Heart right ventricle (tissue), 16 donors: ENCODE measurements at places on chromosomes 13 and 19. TPM values are rescaled to one million over a fixed set of nuclear protein-coding genes. Genes with fewer than 3 reads are reported as not detected.

Gene RCBTB2
- total RNA-seq, result 8.3 TPM

GRCh38 chr19:51422053-51422448 lies 4.6 kb upstream of the SIGLEC10 start:
- DNase-seq, result peak; percentile 81

DNA sequence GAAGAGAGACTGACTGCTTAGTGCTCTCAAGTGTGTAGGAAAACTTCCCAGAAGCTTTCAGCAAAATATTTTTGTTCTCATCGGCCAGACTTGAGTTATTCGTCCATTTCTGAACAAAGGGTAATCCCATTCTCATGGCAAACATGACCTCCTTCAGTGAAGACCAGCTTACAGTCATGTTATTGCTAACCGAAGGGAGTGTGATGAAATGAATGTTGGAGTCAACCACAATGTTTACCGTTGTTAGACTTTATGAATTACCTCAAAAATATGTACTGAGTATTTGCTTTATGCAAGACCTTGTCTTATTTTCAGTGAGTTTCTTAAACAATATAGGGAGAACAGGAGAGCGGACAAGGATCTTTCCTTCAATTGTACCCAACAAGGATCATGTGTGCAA lies 228.6 kb downstream of the LMO7 start:
- no peak for DNase-seq

- no peak for DNase-seq
Observed at GRCh38 chr19:39282021-39282420, 13.8 kb downstream of the IFNL2 start.

DNA sequence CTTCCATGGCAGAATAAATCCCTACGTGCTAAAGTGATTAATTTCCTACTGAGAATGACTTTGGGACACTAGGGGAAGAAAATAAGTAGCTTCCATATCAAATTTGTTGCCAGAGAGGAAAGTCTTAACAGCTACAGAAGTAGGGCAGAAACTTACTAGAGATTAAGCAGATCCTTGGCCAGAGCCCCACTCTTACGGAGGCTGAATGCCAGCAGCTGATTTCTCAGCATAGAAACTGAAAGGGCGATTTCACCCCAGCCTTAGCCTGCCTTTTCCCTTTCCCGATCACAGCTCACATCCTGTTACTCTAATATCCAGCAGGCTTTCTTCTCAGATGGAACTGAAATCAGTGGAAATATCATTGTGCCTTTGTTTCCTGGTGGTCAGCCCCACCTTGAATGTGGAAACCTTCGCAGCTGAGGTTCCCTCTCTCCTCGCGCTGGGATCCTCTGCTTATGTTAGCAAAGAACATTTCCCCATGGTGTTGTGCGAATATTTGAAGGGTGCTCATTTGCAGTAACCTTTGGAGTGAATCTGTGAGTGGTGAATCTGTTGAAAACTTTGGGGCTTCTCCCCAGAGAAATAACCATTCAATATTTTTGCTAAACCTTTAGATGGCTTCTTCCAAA lies 8.4 kb downstream of the FAM124A start:
- peak; percentile 43 for DNase-seq

- no peak for DNase-seq
Observed at GRCh38 chr13:66491251-66491650, 738.9 kb downstream of the PCDH9 start.

DNA sequence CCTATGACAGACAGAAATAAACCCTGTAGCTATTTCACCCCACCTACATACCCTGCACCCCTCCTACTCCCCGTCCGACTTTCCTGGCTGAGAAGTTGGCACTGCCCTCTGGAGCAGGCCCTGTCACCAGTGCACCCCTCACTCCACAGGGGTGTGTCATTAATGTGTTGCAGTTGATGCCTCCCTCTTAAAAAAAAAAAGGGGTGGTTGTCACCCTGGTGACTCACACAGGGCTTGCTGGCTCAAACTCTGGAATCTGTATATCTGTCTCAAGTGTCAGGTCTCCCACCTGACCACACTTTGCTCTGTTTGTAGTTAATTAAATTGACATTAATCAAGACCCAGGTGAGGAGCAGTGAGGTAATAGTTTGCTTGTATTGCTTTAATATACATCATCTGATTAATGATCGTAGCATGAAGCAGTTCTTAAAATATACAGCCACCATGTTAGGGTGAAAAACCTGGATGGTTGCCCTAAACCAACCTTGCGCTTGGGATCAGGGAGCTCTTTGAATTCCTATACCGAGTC lies 2.0 kb upstream of the GATAD2A start:
- no peak for DNase-seq

DNA sequence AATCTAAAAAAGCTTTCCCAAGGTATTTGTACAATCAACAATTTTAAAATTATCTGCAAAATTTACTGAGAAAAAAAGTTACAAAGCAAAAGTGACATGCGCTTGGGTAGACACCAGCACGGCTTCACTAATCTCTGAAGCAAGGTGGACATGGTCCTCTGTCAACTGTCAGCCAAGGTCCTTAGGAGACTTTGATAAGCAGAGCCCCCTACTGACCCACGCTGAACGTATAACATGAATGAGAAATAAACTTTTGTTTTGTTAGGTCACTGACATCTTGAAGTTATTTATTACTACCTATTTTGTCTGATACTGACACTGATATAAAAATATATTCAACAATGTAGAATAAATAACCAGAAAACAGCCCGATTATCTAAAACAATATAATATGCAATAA lies 100.7 kb upstream of the OBI1 start:
- DNase-seq, result no peak

Gene IL12RB1
- 1.1 TPM for total RNA-seq

DNA sequence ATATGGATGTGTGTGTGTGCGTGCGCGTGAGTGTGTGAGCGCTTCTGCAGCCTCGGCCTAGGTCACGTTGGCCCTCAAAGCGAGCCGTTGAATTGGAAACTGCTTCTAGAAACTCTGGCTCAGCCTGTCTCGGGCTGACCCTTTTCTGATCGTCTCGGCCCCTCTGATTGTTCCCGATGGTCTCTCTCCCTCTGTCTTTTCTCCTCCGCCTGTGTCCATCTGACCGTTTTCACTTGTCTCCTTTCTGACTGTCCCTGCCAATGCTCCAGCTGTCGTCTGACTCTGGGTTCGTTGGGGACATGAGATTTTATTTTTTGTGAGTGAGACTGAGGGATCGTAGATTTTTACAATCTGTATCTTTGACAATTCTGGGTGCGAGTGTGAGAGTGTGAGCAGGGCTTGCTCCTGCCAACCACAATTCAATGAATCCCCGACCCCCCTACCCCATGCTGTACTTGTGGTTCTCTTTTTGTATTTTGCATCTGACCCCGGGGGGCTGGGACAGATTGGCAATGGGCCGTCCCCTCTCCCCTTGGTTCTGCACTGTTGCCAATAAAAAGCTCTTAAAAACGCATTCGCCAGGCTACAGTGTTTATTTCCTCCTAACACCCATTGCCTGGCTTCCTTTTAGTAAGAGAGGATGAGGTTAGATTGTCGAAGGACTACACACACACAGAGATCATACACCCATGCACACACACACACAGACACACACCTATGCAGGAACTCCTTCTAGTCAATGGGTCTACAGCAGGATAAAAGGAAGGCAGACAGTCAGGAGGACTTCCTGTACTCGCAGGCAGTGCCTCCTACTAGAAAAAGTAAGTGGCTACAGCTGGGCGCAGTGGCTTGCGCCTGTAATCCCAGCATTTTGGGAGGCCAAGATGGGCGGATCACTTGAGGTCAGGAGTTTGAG lies 7.1 kb downstream of the FOSB start:
- DNase-seq, result no peak

Gene LILRA5
- total RNA-seq, result 0.77 TPM

DNA sequence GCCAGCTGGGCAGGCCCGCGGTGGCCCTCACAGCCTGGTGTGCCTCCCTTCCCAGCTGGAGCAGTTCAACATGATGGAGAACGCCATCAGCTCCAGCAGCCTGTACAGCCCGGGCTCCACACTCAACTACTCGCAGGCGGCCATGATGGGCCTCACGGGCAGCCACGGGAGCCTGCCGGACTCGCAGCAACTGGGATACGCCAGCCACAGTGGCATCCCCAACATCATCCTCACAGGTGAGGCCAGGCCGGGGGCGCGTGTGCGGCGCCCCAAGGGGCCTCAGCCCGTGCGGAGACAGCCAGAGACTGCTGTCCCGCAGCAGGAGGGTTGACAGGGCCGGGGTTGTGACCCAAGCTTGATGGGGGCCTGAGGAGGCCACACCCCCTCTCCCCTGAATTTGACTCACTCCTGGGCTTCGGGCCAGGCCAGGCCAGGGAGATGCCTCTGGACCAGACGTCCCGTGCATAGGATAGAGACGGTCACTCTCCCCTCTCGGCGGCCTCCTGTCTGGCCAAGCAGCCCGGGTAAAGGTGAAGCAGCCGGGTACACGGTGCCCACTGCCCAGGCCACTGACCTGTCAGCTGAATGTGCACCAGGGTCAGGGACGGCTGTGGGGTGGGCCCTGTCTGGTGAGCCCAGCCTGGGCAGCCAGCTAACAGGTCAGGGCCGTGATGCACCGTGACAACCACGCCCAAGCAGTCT lies 15.4 kb downstream of the COMP start:
- no peak for DNase-seq

- DNase-seq, result no peak
Observed at GRCh38 chr19:50475101-50475568, 1.2 kb upstream of the EMC10 start.

Gene LIG4
- total RNA-seq, result 10.6 TPM

GRCh38 chr19:17968362-17968761 lies 1.5 kb downstream of the KCNN1 start:
- DNase-seq, result no peak

GRCh38 chr13:110838116-110838515 lies 76.8 kb downstream of the ANKRD10 start:
- DNase-seq, result no peak

GRCh38 chr13:98576963-98577835 lies at the start of gene STK24:
Gene STK24 (minus strand): TSS chr13:98577107. CDS start chr13:98576786, 321 bp downstream.
- DNase-seq, result peak; percentile 81

DNA sequence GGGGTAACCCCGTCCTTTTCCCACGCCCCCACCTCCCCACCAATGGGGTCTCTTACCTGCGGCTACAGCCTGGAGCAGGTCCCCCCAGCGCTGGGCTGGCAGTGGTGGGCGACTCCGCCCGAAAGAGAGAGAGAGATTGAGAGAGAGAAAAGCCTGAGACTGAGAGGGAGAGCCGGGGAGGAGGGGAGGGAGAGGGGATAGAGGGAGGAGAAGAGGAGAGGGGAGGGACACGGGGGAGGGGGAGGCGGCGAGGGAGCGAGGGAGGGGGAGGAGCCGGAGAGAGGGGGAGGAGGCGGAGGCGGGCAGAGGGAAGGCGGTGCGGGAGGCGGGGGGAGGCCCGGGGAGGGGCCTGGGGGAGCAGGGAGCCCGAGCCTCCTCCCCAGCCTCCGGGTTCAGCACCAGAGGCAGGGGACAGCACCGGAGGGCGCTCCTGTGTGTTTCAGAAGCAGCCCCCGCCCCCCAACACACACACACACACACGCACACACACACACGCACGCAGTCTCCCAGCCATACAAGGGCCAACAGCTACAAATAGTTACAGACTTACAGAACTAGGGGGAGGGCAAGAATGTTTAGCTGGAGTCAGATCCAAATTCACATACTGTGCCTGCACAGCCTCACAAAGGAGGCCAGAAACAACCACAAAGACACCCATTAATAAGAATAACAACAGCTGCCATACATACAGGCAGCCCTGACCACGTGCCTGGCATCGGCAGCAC lies at the start of gene SLC8A2:
Gene SLC8A2, minus strand, starts transcription at position 161 of the 725 bp plus-strand sequence. CDS start 5,490 bp downstream, outside the sequence.
- peak; percentile 73 for DNase-seq

DNA sequence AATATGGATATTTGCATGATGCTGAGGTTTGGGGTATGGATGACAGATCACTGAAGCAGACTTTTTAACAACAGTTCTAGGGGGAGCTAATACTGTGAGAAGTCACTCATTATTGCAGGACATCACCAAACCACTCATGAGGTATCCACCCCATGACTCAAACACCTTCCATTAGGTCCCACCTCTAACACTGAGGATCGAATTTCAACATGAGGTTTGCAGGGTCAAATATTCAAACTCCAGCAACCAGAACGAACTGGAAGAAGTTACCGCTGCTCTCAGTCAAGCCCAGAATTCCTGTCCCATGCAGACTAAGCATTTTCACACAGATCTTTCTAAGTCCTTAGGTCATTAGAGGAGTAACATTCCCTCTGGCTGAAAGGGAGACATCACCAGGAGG lies 758.9 kb downstream of the UQCRFS1 start:
- DNase-seq, result no peak

- DNase-seq, result peak; percentile 75
Observed at GRCh38 chr19:46471116-46471733, at the start of gene PNMA8A. Gene PNMA8A (minus strand): TSS chr19:46471563. CDS start chr19:46471035, 528 bp downstream.
